ENCODE measurements at places on chromosomes 7 and 10.

DNA sequence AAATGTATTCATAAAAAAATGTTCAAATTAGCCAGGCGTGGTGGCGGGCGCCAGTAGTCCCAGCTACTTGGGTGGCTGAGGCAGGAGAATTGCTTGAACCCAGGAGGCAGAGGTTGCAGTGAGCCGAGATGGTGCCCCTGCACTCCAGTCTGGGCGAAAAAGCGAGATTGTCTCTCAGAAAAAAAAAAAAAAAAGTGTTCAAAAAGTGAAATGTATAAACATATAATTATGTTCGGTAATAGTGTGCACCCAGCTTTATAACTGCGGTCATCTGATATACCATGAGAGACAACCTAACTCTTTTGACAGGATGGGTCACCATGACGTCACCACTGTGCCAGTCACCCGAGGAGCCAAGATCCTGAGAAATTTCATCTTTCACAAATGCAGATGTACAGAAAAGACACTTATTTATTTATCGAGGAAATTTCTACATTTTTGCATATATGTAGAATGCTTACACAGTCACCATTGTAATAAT lies 594 bp upstream of the RP9 start:
- no peak for DNase-seq

GRCh38 chr7:131581241-131582051 lies 25.0 kb upstream of the PODXL start:
- DNase-seq = no peak

DNA sequence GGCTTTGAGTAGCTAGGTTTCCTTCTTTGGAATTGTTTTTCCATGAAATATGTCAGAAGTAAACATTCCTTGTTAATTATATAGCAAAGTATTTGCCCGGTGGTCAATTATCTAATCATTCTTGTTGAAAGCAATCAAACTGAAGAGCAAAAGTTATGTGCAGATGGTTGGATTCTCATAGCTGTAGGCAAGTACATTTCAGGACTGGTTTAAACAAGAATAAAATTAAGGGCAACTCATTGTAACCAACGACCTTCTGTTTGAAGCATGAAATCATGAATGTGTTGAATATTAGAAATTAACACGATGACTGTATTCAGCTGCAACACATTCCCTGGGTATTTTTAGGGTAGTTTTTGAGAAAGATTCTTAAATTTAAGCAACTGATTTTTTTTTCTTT lies 61.8 kb upstream of the NMT2 start:
- no peak for DNase-seq

GRCh38 chr10:35533565-35533964 lies 71.6 kb upstream of the GJD4 start:
- DNase-seq = no peak

GRCh38 chr7:35714862-35715261 lies 19.9 kb upstream of the HERPUD2 start:
- DNase-seq = no peak

DNA sequence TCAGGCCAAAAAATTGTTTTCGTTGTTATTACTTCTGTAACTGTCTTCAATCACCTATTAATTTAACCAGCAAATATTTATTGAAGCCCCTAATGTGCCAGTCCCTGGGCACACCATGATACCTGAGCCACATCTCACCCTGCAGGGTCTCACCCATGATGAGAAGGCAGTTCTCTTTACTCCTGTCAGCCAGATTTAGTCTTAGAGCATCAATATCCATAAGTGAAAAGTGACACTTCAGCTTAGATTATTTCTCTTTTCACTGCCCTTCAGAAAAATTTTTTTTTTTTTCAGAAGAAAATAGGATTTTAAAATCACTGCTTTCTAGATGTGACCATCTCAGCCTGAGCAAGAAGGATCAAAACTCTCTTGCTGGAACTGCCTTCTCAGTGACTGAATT lies 258.6 kb upstream of the NFE2L3 start:
- no peak for DNase-seq

GRCh38 chr7:44633254-44634186 lies 27.1 kb downstream of the OGDH start:
- no peak for DNase-seq

- DNase-seq = no peak
These were observed 15.9 kb downstream of the C10orf90 start for GRCh38 chr10:126654579-126654978.

DNA sequence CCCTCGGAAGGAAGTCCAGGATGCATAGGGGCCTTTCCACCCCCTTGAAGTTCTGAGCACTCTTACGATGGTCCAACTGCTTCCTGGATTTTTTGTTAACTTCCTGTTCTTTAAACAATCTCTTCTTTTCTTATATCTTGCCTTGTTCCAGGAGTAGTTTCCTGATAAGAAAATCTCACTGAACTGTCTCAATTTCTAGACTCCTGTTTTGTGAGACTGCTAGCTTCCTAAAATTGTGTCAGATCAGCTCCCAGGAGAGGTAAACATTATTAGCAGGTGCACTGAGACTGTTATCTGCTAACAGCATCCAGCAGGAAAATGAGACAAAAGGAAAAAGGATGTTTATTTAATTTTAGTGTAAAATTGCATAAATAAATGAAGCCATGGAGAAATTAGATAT lies 106.2 kb upstream of the PITRM1 start:
- DNase-seq = no peak

DNA sequence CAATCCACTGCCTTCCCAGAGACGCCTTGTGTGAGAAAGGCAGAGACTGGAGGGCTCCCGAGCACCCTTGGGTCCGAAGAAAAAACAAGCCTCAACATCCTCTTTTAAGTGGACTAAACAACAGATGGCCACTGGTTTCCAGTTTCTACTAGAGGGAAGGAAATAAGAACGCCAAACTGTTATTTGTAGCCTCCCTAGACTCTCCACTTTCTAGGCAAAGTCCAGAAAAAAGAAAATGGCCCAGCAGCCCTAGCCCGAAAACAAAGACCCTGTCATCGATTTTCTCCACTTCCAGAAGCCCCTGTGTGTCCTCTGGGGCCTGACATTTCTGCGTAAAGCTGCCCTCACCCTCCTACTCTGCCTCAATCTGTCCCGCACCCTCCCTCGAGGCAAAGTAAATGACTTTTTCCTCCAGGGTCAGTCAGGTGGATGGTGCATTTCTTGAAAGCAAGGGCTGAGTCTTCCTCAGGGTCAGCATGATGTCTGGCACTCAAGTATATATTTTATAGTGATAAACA lies 6.0 kb downstream of the RGS10 start:
- DNase-seq = no peak

DNA sequence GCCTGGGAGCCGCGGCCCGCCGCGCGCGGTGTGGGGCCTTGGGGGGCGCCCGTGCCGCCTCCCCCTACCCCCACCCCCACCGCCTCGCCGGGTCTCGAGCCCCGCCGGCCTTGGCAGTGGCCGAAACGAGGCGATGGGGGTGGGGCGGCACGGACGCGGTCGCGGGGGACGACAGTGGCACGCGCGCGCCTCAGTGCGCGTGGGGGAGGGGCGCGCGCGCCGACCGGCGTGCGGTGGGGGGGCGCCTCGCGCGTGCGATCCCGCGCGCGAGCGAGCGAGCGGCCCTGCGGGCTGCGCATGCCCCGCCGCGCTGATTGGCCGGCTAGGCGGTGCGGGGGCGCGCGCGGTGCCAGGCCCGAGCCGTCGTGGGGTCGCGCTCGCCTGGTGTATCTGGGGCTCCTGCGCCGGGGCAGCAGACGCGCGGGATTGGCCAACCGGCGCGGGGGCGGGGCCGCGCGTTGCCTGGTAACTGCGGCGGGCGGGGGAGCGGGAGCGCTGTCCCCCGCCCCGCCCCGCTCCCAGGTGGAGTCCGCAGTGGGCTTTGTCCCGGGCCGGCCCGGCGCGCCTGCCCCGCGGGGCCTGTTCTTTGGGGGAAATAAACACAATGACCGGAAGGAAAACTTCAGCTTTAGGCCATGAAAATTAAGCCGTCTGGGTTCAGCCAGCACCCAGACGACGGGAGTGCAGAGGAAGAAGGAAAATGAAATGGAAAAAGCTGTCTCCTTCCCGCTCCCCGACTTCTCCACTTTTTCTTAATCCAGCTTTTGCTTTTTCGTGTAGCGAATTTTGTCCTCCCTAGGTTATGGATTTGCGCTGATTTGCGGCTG lies 873 bp downstream of the GTF2I start:
- DNase-seq = peak; percentile 92

DNA sequence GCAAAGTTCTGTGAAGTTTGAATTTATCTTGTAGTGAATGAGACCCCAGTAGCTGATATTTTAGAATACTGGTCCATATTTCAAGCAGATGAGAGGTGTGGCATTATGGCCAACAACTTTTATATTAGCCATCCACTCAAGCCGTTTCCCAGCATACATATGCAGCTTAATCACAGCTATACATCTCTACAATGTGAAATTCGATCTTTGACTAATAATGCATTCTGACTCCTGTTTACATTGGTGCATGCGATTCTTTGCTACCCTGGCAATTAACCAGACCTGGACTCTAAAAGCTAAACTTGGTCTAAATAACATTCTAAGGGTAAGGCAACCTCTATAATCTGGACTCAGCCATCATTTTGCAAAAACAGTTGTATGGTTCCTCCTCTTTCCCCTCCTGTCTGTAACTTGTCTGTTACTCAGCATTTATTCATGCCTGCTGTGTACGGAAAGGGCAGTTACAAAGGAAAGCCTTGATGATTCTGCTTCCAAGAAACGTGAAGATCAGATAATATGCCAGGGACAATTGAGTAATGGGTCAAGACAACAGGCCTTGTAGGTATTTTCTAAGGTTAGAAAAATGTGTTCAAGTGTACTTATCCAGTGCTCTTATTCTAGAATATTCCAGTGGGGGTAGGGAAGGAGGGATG lies 50.6 kb downstream of the PNLIPRP2 start:
- no peak for DNase-seq

GRCh38 chr10:129179972-129180678 lies 286.9 kb upstream of the MGMT start:
- DNase-seq = no peak

- no peak for DNase-seq
These were observed 9.8 kb downstream of the MTG1 start for GRCh38 chr10:133403784-133404183.

GRCh38 chr7:94183891-94184290 lies 179.7 kb upstream of the BET1 start:
- DNase-seq = no peak

DNA sequence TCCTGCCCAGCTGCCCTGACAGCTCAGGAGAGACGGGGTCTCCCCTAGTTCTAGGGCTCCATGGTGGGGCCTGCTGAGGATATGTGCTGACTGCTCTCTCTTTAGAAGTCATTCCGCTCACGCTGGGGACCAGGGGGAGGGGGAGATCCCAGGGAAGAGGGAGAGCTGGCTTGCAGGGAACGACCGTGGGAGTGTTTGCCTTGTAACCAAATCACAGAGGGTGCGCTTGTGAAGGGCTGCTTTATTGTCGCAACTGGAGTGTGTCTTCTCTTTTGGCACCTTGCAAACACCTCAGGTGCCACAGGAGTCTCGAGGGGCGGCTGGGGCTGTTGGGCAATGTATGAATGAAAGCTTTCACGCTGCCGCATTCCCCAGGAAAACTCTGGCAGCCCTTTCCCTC lies 531.3 kb upstream of the MKI67 start:
- no peak for DNase-seq

DNA sequence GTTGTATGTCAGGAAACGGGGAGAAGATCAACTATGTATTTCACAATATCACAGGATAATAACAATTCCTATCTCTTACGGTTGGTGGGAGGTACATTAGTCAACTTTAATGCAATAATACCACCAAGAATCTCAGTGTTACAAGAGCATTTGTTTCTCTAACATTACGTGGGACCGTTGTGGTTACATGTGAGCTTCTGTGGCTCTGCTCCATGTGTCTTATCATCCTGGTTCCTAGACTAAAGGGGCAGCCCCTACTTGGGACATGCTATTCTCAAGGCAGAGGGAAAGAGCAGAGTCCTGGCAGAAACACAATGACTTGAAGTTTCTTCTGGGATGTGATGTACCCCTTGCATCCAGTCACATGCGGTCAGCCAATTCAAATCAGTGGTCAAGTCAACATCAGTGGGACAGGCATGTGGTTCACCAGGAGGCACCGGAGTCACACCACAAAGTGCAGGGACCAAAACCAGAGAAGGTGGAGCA lies 2.5 kb upstream of the ZNF22 start:
- DNase-seq = no peak

- no peak for DNase-seq
These were observed 2.6 kb downstream of the MET start for GRCh38 chr7:116674508-116675173.

DNA sequence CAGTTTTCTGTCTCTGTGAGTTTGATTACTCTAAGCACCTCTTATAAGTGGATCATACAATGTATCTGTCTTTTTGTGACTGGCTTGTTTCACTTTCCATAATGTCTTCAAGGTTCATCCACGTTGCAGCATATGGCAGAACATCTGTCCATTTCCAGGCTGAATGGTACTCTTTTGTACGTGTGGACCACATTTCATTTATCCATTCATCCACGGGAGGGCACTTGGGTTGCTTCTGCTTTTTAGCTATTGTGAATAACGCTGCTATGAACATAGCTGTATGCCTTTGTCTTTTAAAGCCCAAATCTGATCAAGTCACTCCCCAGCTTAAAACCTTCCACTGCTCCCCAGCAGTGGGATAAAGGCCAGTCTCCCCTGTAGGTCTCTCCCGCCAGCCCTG lies 31.5 kb downstream of the EGFR start:
- DNase-seq = no peak

DNA sequence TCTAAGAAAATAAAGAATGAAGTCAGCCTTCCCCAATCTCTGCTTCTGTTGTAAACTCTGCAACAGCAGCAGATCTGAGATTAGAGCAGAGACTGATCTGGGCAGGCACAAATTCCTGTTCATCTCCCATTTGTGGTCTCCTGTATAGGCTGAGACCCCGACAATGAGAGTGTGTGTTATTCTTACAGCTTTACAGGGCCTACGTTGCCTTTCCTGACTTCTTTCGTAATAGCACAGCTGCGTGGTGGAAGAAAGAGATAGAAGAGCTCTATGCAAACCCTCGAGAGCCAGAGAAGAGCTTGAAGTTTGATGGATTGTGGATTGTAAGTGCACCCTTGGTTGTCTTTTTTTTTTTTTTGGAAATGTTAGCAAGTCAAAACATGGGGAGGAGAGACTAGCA lies 72.1 kb downstream of the PRSS58 start:
- no peak for DNase-seq

- DNase-seq = peak; percentile 8
These were observed 236.3 kb downstream of the HTR7 start for GRCh38 chr10:90621577-90621976.

- DNase-seq = peak; percentile 35
These were observed 1.7 kb upstream of the CTNNA3 start for GRCh38 chr10:67697724-67698131.

DNA sequence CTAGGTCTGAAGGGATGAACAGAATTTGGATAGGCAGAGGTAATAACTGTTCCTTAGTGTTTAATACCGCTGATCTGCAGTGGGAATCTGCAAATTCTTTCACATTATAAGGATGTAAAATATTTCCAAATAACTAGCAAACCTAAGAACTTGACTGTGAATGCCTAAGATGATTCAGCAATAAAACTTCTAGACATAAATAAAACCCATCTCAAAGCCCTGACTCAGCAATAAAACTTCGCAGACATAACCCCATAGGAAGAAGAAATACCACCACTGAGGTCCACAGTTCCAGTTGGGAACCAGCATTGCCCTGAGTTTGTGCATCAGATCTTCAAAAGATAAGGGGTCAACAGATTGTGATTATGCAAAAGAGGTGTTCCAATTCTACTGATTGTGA lies 354.2 kb downstream of the GFRA1 start:
- no peak for DNase-seq
